ENCODE measurements at places on chromosomes 7 and 10.

DNA sequence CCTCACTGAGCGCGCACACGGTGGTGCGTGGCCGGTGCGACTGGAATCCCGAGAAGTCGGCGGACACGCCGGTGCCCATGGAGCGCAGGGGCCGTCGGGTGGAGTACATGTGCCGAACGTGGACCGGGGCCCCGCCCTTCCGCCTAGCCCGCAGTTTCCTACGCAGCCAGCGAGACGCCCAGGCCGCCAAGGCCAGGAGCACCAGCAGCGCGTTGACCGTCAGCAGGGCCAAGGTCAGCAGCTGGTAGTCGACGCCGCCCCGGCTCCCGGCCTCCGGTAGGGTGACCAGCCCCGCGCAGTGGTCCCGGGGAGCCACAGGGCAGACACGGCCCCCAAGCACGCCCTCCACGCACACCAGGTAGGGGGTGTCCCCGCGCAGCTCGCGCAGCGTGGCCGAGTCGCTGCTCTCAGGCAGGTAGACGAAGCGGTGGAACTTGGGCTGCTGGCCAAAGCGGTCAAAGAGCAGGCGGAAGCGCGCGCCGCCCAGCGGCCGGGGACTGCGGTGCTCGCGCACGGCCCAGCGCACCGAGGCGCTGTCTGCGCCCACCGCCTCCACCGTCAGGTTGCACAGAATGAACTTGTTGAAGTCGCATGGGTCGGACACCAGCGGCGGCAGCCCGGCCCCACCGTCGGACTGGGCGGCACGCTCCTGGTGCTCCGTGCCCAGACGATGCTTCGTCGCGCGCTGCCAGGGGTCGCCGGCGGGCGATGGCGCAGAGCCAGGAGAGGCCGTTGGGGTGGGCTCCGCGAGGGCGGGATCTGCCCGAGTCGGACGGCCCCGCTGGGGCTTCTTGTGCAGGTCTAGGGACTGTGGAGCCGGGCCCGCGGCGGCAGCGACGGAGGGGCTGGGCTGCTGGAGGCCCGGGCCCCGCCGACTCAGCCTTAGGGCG is 2.2 kb downstream of the TRIL start:
- no peak for DNase-seq

DNA sequence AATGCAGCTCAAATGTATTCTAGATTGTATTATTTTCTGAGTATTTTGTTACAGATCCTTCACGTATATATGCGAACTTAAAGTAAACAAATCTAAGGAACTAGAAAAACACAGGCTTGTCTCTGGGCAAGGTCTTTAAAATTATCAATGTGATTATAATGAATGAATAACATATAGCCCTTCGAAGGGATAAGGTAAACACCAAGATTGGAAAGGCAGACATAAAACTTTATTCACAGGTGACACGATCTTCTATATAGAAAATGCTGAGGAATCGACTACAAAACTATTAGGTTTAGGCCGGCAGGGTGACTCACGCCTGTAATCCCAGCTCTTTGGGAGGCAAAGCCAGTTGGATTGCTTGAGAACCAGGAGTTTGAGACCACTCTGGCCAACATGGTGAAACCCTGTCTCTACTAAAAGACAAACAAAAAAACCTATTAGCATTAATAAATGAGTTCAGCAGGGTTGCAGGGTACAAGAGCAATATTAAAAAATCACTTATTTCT is 80.4 kb downstream of the CNNM2 start:
- DNase-seq = no peak

- DNase-seq = no peak
These were observed 35.1 kb upstream of the GRID1 start for GRCh38 chr10:86401588-86402282.

- DNase-seq = no peak
These were observed 58.6 kb downstream of the ZMIZ1 start for GRCh38 chr10:79127151-79127961.

DNA sequence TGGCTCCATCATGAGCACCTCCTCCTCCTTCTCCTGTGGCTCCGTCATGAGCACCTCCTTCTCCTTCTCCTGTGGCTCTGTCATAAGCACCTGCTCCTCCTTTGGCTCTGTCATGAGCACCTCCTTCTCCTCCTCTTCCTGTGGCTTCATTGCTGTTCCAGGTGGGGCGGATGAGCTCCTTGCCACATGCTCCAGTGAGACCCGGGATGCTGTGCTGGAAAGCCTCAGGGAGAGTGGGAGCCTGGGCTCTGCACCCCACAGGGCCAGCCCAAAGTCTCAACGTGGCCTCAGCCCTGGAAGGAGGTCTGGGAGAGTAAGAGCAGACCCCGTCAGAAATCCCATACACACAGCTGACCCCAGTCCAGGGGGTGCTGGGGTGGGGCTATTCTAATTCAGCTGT is 380.7 kb downstream of the TCERG1L start:
- DNase-seq = no peak

GRCh38 chr7:29839921-29840320 is 33.6 kb downstream of the WIPF3 start:
- DNase-seq = no peak

DNA sequence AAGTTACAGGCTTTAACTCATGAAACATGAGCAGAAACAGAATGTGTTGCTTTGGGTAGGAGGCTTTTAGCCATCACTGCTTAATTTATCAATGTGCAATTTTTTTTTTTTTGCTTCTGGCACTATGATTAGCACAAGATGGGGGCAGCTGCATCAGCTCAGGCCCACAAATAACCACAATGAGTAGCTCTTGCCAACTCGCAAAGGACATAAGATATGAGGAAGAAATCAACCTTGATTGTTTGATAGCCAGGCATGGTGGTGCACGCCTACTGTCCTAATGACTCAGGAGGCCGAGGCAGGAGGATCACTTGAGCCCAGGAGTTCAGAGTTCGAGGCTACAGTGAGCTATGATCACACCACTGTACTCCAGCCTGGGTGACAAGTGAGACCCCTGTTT is 12.3 kb downstream of the NOD1 start:
- no peak for DNase-seq

GRCh38 chr7:7701527-7701926 is 16.9 kb downstream of the RPA3 start:
- no peak for DNase-seq

DNA sequence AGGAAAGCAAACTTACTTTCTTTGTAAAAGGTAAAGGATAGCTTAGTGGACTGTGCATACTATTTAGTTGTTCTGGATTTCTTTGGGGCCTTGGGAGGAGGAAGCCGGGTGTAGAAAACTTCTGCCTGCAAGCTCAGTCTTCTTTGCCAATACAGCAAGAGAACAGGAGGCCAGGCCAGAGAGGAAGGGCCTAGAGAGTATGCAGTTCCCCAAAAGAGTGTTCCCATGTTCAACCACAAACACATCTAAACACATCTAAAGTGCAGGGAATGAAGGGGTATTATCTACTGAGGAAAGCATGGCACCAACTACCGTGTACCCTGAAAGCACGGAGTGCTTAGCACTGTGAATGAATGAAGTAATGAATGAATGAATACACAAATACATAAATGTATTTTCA is 11.0 kb downstream of the KIAA1217 start:
- no peak for DNase-seq

GRCh38 chr10:124392626-124393342 is 25.9 kb downstream of the OAT start:
- DNase-seq = no peak

DNA sequence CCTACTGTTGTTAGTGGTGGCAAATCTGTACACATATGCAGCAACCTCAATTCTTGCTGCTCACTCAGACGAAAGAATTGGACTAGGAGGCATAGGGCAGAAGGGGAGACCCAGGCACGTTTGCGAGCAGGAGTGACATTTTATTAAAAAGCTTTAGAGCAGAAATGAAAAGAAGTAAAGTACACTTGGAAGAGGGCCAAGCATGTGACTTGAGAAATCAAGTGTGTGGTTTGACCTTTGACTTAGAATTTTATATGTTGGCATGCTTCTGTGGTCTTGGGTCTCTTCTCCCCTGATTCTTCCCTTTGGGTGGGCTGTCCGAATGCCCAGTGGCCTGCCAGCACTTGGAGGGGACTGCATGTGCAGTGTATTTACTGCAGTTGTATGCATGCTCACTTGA is 205.5 kb upstream of the SEMA3D start:
- no peak for DNase-seq

DNA sequence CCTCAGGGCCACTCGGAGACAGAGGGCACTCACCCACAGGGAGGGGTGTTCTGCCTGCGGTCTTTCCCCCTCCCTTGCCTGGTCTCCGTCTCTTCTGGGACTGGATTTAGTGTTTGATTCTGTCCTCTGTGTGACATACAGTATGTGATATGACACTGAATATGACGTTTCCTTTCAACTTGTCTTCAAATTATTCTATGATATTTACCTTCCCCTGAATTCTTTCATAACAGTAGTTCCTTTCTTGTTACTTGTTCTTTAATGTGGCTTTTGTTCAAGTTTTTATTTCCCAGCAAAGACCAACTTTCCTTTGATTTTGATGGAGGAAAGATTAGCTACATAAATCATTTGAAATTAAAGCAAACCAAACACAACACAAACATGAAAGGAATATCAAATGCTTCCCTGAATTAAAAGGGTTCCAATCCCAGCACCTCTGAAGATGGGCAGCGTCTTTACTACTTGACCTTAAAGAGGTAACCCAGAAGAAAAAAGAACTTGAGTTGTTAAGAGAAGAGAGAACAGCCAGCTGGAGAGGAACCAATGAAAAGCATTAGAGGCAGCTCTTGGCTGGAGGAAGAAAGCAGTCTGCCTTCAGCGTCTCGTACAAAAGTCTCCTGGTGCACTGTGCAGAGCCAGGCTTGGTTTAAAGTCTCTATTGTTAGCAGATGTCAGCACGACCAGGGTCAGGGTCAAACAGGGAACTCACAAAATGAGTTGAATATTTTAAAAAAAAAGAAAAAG is 18.3 kb upstream of the RHEB start:
- DNase-seq = no peak

DNA sequence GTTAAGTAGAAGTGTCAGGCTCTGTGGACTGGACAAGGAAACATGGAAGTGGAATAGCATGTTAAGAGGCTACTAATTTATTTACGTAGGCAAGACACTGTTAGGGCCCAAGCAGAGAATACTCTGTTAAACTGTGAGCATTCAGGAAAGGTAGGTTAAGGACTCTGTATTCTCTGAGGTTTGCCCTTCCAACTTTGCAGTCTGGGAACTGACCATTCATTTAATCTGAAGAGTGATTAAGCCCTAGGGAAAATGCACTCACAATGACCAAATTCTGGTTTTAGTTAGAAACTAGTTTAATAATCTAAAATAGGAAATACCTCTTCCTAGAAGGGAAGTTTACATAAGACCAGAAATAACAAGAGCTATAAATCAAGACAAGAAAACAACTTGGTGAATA is 266.6 kb downstream of the SUGCT start:
- DNase-seq = no peak
